ENCODE measurements at places on chromosomes 2 and 18. TPM values are rescaled to one million over a fixed set of nuclear protein-coding genes. Genes with fewer than 3 reads are reported as not detected.

Gene IL18R1
- total RNA-seq = 19.3 TPM

Gene LDLRAD4
- 20.4 TPM for total RNA-seq

Gene LMAN2L
- total RNA-seq = 8.6 TPM

Gene CCDC141
- 0.84 TPM for total RNA-seq

Data from activated T-cell treated with anti-CD3 and anti-CD28 coated beads, Interleukin-2, amount 50 U/mL, for 4 hours (primary cell).